ENCODE measurements at places on chromosomes 2 and 18.
A peak's percentile ranks its signal among the peaks of the same experiment; 100 is the strongest.

GRCh38 chr2:147405651-147406050 lies 439.2 kb upstream of the ACVR2A start:
- DNase-seq: no peak

GRCh38 chr18:79496978-79497637 lies 101.4 kb downstream of the NFATC1 start:
- no peak for DNase-seq

- no peak for DNase-seq
These were observed 46.4 kb upstream of the BZW1 start for GRCh38 chr2:200765139-200765951.

GRCh38 chr18:45686891-45687611 lies 36.9 kb upstream of the SLC14A1 start:
- DNase-seq: peak; percentile 75

DNA sequence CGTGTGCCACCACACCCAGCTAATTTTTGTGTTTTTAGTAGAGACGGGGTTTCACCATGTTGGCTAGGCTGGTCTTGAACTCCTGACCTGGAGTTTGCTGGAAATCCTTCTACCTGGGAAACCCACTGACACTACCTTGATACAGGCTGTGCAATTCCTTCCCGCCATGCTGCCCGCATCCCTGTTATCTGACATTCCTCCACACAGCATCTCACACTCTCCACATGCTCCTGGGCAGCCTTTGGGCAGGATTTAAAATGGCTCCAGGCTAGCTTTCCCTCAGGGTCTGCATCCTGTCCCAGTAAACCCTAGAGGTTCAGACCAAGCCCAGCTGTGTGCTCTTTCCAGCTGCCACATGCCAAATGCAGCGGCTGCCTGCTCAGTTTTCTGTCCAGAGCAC lies 319.5 kb upstream of the CXCR4 start:
- no peak for DNase-seq

- DNase-seq: no peak
These were observed 2.9 kb upstream of the LPIN2 start for GRCh38 chr18:3015851-3016250.

GRCh38 chr18:78994000-78994399 lies 14.4 kb downstream of the SALL3 start:
- DNase-seq: no peak

DNA sequence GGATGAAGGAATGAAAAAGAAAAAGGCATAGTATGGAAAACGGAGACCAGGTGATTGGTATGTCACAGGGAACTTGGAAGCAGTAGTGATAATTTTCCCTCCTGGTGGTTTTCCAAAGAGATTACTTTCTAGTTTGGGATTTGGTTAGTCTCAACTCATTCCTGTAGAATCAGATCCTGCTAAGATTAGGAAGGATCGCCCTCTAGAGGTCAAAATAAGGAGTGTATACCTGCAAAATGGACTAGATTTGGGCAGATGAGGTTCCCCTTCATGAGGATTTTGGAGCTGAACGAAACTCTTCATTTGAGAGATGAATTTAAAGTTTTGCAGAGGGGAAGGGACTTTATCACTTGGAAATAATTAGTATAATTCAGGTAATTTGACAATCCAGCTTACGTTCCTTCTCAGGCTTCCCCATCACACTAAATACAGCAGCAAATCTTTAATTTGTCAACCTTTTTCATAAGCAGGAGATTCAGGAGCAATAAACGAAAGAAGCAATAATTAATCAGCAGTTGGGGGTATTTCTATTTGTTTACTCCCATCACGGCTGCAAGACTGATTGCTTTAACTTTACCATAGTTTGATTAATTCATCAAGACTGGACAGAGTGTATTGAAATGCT lies 65.2 kb downstream of the CCDC195 start:
- DNase-seq: peak; percentile 56

- DNase-seq: no peak
These were observed 649 bp downstream of the FECH start for GRCh38 chr18:57585855-57586250.

GRCh38 chr2:81894451-81894990 lies 1590.0 kb upstream of the LRRTM1 start:
- DNase-seq: no peak

DNA sequence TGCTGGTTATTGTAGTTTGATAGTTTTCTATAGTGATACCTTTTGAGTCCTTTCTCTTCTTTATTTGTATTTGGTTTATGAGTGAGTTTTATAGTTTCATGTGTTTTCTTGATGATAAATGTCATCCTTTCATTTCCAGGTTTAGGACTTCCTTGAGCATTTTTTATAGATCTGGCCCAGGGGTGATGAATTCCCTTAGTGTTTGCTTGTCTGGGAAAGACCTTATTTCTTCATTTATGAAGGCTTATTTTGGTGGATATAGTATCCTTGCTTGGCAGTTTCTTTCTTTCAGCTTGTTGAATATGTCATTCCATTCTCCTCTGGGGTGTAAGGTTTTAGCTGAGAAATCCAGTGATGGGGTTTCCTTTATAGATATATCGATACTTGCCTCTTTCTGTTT lies 53.9 kb downstream of the OTX1 start:
- DNase-seq: no peak

DNA sequence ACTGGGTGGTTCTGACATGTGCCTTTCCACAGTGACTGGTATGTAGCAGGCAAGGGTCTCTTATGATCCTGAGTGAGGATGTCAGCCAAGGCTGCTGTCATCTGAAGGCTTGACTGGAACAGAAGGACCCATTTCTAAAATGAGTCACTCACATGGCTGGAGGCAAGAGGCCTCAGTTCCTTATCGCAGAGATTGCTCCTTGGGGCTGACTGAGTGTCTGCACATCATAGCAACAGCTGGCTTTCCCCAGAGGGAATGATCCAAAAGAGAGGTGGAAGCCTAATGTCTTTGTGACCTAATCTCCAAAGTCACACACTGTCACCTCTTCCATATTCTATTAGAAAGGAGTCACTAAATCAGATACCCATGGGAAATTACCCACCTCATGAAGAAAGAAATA lies 114.0 kb downstream of the NEDD4L start:
- DNase-seq: no peak

DNA sequence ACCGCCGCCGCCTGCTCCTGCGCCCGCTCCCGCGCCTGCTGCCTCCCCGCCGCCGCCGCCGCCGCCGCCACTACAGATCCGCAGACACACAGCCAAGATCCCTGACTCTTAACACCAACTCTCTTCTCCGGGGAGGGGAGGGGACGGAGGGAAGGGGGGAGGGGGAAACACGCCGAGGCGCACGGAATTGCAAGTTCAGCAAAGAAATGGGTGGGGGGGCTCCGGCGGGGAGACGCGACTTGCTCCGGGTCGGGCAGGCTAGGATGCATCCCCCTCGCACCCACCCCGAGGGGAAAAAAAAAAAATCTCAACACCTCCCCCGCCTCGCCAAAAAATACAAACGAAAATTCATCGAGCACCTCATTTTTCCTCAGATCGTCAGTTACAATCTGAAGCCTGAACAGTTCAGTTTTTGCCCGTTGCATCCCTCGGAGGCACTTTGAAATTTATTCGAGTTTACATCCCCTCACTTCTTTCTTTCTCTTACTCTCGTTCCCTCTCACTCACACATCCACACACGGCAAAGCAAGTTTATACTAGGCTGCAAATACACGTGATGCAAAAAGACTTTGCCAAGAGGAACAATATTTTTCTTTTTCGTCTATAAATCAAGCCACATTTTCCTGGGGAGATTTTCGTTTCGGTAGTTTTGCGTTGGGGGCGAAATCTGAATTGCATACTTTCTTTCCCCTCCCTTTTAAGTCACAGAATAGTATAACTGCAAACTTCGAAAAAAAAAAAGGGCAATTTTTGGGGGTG lies at the start of gene TCF4:
Gene TCF4 (minus strand): TSS at position 82 of the 759 bp plus-strand sequence. CDS start 1,076 bp downstream, outside the sequence.
- DNase-seq: peak; percentile 9

DNA sequence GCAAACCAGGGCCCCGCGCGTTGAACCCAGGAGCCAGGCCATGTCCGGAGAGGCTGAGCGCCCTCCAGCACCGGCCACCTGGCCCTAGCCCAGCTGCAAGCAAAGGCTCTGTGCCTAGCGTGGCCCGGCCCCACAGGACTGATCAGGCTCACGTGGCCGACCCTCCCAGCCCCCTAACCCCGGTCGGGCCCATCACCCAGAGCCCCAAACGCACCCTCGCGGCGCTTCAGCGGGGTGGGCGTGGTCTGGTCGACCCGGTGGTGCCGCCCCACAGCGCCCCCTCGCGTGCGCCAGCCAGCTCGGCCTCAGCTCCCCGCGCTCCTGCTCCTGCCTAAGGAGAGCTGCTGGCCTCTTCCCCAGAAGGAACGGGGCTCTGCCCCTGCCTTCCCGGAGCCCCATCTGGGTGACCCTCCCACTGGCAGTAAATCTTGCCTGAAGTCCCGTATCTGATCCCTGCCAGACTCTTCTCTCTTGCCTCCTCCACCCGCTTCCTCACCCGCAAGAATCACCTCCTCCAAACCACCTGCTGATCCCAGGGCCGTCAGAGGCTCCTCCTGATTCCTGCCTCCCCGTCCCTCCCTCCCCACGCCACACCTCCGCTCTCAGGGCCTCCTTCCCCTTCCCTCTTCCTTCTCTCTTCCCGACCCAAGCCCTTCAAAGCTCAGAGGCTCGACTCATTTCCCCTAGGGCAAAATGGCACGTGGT lies 12.3 kb upstream of the TEX51 start:
- peak; percentile 20 for DNase-seq

DNA sequence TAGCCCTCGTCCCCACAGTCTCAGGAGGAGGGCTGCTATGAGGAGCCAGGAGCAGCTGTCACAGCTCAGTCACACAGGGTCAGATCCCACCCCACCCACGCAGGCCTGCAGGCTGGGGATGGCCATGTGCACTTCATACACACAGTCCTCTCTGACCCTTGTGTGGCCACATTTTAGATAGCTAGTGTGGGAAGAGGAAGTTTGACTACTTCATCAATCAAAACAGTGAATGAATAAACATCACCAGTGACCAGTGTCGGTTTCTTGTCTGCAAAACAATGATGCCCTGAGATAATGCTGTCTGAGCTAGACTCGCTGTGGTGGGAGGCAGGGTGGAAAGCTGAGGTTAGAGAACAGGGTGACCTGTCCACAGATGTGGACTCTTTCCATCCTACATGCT lies 107.1 kb downstream of the PIEZO2 start:
- no peak for DNase-seq

- DNase-seq: no peak
These were observed 642.9 kb downstream of the ZEB2 start for GRCh38 chr2:143877056-143877455.

- peak; percentile 54 for DNase-seq
These were observed 28.7 kb upstream of the RPRD1A start for GRCh38 chr18:36095936-36096519.

- no peak for DNase-seq
These were observed 50.6 kb downstream of the COL5A2 start for GRCh38 chr2:189128970-189129369.

GRCh38 chr2:230871361-230872150 lies 6.8 kb downstream of the ITM2C start:
- no peak for DNase-seq

DNA sequence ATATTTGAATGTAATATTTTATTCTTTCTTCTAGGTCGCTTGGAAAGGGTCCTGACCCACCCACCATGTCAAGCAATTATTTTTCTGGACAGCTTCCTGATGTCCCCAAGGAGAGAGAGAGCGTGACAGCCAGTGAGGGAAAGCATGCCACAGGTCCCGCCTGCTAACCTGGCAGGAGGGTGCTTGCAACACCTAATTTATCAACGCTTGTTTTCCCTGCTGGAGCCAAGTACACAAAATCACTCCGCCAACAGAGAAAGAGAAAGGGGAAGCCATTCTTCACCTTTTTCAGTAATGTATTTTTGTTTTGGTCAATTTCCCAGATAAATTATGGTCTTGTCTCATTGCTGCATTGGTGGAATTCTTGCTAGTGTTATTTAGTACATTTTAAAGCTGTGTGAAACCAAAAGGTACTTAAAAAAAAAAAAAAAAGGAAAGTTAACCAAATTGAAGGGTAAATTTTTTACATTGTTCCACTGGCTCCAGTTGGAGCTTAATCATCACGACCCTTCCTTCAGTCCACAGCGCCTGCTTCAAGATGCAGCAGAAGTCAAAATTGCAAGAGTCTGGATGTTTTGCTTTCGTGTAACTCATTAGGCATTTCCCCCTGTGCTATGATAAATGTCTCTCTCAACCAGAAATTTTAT lies 88.5 kb upstream of the COPS8 start:
- DNase-seq: no peak

- DNase-seq: no peak
These were observed 7.8 kb downstream of the RBM44 start for GRCh38 chr2:237806334-237806733.

DNA sequence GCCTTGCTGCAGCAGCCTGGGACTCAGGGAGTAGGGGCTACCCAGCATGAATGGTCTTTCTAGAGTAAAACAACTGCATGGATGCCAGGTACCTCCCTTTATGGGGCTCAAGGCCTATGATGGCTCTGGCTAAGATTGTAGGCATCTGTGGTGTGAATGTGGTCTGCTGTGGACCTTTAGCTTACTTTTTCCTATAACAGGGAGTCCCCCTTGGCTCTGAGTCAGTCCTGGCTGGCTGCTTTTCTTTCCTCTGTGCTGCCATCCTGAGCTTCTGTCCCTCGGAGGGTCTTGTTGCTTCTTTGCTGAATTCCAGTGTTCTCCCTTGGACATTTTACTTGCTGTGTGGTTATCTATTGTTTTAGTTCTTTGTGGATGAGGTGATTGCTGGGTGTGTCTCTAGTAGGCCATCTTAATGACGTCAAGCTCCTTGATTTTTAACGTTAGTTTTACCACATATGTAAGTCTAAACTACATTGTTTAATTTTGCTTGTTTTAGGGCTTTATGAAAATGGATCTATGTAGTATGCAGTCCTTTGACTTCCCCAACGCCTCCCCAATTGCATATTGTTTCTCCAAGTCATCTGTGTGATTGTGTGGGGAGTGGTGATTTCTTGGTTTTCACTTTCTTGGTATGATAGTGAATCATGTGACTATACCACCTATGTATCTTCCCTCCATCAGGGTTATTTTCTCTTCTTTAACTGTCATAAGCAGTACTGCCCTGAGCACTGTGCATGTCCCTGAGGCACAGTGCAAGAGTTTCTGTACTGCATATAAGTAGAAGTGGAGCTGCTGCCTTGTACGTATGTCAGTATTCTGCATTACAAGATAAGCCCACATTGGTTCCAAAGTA lies 92.4 kb downstream of the NCK2 start:
- DNase-seq: no peak

DNA sequence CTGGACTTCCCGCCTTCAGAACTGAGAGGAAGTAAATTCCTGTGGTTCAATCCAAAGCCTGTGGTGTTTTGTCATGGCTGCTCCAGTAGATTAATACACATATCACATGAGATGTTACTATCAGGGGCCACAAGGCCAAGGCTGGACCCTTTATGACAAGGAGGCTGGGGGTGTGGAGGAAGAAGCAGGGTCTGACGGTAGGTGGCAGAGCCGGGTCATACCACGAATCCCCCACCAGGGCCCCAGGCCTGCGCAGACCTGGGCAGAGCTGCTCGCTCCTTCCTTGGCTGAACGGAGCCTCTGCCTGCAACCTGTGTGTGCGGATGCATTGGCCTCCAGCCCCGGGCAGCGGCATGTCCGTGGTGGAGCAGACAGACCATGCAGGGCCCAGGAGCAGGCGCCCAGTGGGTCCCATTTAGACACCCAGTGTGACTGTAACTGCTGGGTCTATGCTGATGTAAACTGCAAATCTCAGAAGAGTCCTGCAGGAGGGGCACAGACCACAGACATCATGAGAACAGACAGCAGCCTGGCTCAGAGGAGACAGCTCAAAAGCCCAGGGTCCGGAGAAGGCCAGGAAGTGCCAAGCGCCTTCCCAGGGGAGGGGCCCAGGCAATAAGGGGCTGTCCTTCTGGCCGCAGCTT lies 155.2 kb downstream of the PXDN start:
- no peak for DNase-seq
